ENCODE measurements at places on chromosomes 12 and 14. TPM values are rescaled to one million over a fixed set of nuclear protein-coding genes. Genes with fewer than 3 reads are reported as not detected.

Gene DDX47
- 93.7 TPM for total RNA-seq

DNA sequence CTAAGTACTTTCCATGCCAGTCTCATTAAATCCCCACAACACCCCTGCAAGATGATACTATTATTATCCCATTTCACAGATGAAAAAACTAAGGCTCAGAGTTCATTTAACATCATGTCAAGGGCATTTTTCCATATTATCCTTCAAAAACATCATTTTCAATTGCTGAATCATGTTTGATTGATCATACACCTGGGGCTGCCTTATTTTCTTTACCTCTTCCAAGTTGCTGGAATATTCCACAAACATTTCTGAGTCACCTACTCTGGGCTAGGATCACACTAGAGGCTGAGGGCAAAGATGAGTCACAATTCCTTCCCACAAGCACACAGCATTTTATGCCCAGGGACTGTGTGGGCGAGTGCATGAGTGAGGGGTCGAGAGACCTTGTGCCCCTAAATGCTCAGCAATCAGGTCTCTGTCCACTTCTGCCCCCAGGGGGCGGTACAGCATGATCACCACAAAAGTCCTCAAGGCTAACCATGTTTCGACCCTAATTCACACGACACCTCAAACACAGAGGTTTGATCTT lies 14.1 kb upstream of the TMEM119 start:
- H3K4me3 ChIP-seq, result no peak overlapping the region
- peak; percentile 75 for DNase-seq
- H3K4me1 ChIP-seq, result peaks cover 33% of the 10 kb centered on the region
- no peaks in the 10 kb centered on the region for H3K27me3 ChIP-seq
- no peaks in the 10 kb centered on the region for H3K36me3 ChIP-seq

GRCh38 chr14:68712703-68713370 lies 80.0 kb downstream of the ZFP36L1 start:
- no peaks in the 10 kb centered on the region for H3K4me1 ChIP-seq
- no peak for DNase-seq
- H3K27me3 ChIP-seq, result no peaks in the 10 kb centered on the region
- no peak overlapping the region for H3K4me3 ChIP-seq

DNA sequence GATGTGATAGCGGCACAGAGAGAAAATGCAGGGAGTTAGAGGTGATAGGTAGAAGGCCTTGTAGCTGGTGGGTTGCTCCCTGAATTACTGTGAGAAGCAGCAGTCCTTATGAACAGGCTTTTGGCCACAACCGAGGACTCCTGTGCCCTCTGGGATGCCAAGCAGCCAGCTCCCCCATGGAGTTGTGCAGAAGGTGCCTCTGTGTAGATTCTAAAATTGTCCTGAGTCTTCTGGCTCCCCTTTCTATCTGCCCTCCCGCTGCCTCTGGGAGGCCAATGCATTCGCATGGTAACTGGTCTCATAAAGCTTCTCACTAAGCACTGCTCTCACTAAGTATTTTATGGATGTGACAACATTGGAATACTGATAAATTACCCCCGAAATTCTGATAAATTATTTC lies 16.1 kb upstream of the SUSD6 start:
- H3K4me1 ChIP-seq, result no peaks in the 10 kb centered on the region
- H3K4me3 ChIP-seq, result no peak overlapping the region
- H3K36me3 ChIP-seq, result no peaks in the 10 kb centered on the region
- no peak for DNase-seq
- H3K27ac ChIP-seq, result no peak overlapping the region

Gene CCDC77
- total RNA-seq, result 18.5 TPM

DNA sequence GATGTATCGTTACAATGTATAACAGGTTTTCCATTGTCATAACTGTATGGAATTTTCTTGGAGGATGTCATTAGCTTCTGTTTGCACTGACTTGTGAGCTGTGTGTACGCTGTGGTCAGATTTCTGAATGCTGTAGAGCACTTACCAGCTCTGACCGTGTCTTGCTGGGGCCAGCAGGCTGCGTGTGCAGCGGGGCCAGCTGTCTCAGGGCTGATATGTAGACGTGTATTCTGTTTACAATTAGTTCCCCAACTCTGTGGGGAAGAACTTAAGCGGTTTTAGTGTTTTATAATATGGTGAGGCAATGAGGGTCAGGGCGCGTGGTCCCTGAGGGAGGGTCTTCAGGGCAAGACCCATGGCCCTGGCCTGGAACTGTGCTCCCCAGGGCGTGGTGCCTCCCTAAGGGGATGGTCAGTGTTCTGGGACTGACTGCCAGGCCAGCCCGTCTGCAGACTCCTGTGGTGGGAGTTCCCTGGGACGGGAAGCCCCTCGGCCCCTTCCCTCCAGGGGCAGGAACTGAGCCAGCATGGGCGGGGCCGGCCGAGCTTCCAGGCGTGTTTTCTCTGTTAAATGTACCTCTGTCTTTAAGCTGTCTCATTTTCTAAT lies 18.7 kb downstream of the XRCC3 start:
- no peaks in the 10 kb centered on the region for H3K36me3 ChIP-seq
- no peaks in the 10 kb centered on the region for H3K27me3 ChIP-seq
- H3K4me3 ChIP-seq, result no peak overlapping the region
- H3K4me1 ChIP-seq, result peaks cover 61% of the 10 kb centered on the region
- peak overlapping the region; percentile 10 for H3K27ac ChIP-seq

Gene REM2
- total RNA-seq, result 5.6 TPM

DNA sequence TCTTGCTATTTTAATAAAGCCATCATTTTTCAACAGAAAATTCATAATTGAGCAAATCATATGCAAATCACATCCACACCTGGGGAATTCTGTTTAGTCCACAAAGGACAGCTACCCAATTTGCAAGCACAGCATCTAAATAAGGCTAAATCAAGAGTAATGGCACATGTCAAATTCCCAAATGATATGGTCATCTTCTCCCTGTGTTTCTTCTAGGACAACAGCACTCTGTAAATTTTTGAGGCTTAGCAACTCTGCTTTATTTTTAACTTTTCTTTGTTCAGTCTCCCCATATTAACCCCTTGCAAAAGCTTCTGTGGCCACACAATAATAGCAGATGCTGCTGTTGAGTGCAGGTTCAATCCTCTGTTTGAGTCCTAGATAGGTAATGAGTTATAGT lies 155.6 kb upstream of the DAAM1 start:
- no peaks in the 10 kb centered on the region for H3K27me3 ChIP-seq
- DNase-seq, result no peak
- no peak overlapping the region for H3K4me3 ChIP-seq
- no peak overlapping the region for H3K27ac ChIP-seq

DNA sequence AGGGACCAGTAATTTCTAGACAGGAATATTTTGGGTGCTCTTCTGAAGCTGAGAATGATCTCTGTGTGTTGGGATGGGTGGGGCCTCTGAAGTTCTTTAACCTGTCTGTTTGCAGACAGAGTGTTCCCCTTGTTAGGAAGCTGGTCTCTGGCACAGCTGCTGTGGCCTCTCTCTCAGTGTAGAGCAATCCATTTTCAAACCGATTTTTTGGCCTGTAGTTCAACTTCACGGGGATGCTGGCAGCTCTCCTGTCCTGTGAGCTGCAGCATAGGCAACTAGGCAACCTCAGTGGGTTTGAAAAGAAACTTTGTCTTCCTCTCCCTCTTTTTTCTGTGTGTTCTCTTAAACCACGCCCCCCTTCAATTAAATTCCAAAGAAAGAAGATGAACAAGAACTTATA lies 69.1 kb downstream of the SMOC1 start:
- no peak overlapping the region for H3K4me3 ChIP-seq
- peaks cover 10% of the 10 kb centered on the region for H3K27me3 ChIP-seq

Measured in B cell (primary cell).